ENCODE measurements at places on chromosomes 6 and 20. TPM values are rescaled to one million over a fixed set of nuclear protein-coding genes. Genes with fewer than 3 reads are reported as not detected.

DNA sequence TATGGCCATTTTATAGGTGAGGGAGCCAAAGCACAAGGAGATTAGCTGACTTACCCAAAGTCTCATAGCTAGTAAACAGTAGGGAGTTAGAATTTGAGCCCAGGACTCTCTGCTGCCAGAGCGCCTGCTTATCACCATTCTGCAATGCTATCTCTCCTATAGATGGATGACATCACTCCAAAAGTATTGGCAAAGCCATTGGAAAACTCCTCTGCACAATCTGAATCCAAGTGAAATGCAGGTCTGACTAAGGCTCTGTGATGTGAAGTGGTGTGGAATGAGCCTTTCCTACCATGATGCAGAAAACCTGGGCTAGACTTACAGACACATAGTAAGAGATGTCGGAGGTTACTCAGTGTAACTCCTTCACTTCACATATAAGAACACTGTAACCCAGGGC lies 106.3 kb downstream of the GRM1 start:
- peak; percentile 3 for DNase-seq

- peak; percentile 38 for DNase-seq
Measured at GRCh38 chr6:14130435-14131075, 13.0 kb downstream of the CD83 start.

DNA sequence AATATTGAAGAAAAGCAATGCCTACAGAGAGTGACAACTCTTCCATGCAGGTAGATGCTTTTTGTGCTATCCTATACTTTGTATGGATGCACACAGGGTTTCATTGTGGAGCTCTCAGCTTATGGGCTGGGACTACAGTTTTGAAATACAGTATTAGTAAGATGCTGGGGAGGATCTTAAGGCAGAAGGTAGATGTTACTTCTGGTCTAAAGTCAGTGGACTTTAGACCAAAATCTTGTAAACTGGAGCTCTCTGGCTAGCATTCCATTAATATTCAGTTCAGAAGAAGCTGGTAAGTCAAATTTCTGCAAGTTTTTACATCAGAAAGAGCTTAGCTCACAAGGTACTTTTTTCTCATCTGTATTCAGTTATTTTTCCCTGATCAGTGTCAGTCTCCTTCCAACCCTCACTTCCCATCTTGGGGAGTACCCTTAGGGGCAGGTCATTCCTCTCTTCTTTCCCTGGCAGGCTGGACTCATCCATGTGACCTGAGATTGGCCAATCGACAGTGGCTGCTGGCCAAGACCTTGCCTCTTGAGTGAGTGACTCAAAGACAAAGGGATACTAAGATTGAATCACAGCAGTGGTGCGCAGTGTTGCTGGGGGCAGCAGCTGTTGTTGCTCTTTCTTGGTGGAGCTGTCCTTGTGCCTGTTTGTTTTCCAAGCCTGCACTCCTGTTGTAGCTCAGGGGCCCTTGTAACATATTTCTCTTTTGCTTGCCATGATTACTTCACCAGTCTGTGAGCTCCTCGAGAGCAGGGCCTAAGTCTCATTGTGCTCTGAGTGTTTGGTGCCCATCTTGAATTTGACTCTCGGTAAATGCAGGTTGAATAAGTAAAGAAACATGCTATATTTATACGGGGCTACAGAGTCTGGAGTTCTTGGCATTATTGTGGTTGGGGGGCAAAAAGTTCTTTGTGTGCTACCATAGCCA lies 2.8 kb upstream of the PHF20 start:
- peak; percentile 99 for DNase-seq

LCA5 gene
- total RNA-seq, result 5.0 TPM

OVOL2 gene
- total RNA-seq, result not detected

DNA sequence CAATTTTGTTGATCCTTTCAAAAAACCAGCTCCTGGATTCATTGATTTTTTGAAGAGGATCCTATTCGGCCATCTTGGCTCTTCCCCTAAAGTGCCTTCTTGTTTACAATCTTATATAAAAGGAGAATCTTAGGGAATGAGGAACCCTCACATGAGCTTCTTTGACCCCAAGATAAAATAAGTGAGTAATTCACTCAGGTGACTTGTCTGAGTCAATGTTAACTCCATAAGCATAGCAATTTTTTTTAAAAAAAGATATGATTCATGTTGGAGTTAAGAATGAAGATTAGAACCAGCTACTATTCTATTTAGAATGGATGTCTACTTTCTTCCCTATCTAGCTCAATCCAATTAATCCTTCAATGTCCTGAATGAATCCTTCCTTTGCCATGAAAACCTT lies 21.0 kb downstream of the WASF1 start:
- no peak for DNase-seq

All from M059J (cell line).